ENCODE measurements at places on chromosomes 16 and 17. TPM values are rescaled to one million over a fixed set of nuclear protein-coding genes. Genes with fewer than 3 reads are reported as not detected.
A peak's percentile ranks its signal among the peaks of the same experiment; 100 is the strongest.

DNA sequence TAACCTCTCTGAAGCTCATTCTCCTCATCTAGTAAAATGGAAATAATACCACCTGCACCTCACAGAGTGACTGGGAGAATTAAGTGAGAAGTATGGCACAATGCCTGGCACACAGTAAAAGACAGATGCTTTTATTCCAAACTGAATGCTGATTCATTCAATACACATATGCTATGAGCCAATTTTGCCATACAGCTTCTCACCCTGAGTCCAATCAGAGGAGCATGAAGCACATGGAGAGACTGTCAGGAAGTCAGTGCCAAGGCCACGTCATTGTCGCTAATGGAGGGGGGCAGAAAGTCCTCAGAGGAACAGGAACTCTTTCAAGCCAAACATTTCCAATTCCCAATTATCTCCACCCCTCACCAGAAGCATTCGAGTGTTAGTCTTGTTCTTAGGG, 11.6 kb downstream of the MKS1 start:
- H3K36me3 ChIP-seq, result peaks cover 58% of the 10 kb centered on the region
- DNase-seq, result no peak
- no peak overlapping the region for H3K4me3 ChIP-seq
- no peaks in the 10 kb centered on the region for H3K4me1 ChIP-seq

TBX4 gene
- total RNA-seq, result not detected

DNA sequence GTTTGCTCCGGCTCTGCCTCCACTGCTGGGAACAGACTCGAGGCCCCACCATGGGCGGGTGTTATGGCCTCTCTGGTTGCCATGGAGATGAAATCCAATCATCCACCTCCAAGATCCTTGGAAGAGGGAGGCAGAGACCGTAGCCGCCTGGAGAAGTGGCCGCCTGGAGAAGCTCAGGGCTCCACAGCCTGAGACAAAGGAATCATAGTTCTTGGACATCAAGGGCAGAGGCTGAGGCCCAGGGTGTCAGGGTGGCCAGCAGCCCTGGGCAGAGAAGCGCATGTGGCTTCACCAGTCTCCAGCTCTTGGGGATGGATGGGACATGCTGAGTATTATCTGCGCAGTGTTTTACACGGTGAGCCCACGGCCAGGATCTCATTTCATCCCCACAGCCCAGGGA, 36.2 kb downstream of the ABR start:
- no peaks in the 10 kb centered on the region for H3K4me1 ChIP-seq
- DNase-seq, result no peak
- no peak overlapping the region for H3K4me3 ChIP-seq

- H3K27ac ChIP-seq, result no peak overlapping the region
- H3K36me3 ChIP-seq, result peaks cover 26% of the 10 kb centered on the region
- no peaks in the 10 kb centered on the region for H3K27me3 ChIP-seq
- peaks cover 36% of the 10 kb centered on the region for H3K4me1 ChIP-seq
Observed at GRCh38 chr17:75842963-75843576, 1.1 kb downstream of the UNC13D start.

- peak; percentile 82 for DNase-seq
- no peaks in the 10 kb centered on the region for H3K27me3 ChIP-seq
- H3K4me3 ChIP-seq, result no peak overlapping the region
- H3K4me1 ChIP-seq, result no peaks in the 10 kb centered on the region
- peak overlapping the region; percentile 62 for H3K27ac ChIP-seq
- H3K36me3 ChIP-seq, result no peaks in the 10 kb centered on the region
Observed at GRCh38 chr17:35002876-35003551, 22.7 kb downstream of the LIG3 start.

SLC38A8 gene
- total RNA-seq, result 1.5 TPM

GRCh38 chr17:36532435-36532975, 2.2 kb downstream of the MYO19 start:
- no peaks in the 10 kb centered on the region for H3K27me3 ChIP-seq
- H3K27ac ChIP-seq, result no peak overlapping the region
- no peak for DNase-seq
- peaks cover 10% of the 10 kb centered on the region for H3K4me1 ChIP-seq
- no peak overlapping the region for H3K4me3 ChIP-seq
- peaks cover 61% of the 10 kb centered on the region for H3K36me3 ChIP-seq

CIBAR2 gene
- not detected for total RNA-seq

KLHL10 gene
- total RNA-seq, result not detected

DNA sequence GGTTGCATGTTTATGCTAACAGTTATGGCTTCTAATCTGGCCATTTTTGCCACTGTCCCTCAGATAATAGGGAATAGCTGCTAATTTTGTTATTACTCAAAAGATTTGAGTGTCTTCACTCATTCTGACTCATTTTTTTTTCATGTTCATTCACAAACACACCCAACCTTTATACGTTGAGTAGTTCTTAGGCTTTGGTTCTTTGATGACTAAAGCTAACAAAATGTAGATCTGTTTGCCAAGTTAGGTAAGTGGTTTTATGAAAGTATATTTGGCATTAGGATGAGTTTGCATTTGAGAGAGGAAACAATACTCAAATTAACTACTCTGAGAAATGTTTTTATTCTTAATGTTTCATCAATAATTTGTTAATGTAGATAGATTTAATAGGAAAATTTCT, 3.6 kb downstream of the MAP2K4 start:
- H3K4me1 ChIP-seq, result peaks cover 30% of the 10 kb centered on the region
- no peaks in the 10 kb centered on the region for H3K36me3 ChIP-seq
- DNase-seq, result no peak
- no peak overlapping the region for H3K4me3 ChIP-seq
- no peaks in the 10 kb centered on the region for H3K27me3 ChIP-seq

GRCh38 chr16:86353148-86353547, 157.2 kb upstream of the FOXF1 start:
- DNase-seq, result no peak

DNA sequence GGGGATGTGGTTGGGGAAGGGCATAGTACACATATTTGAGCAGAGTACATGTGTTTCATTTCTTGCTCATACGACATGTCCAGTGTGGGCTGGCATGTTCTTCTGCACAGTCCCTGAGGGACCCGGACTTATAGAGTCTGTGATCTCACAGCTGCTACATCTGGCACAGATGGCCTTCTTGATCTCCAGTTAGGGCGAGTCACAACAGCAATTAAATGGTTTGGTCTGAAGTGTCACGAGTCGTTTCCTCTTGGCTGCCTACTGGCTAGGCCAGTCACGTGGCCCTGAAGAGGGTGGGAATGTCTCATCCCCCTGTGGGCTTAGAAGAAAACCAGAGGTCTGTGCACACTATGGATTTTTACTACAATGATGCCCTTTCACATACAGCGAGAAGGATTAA, 443.6 kb downstream of the WWOX start:
- DNase-seq, result no peak
- H3K4me3 ChIP-seq, result no peak overlapping the region
- no peaks in the 10 kb centered on the region for H3K36me3 ChIP-seq
- H3K4me1 ChIP-seq, result no peaks in the 10 kb centered on the region
- no peaks in the 10 kb centered on the region for H3K27me3 ChIP-seq

All from heart left ventricle (tissue), 16 donors.